ENCODE measurements at places on chromosomes 5 and 9.
A peak's percentile ranks its signal among the peaks of the same experiment; 100 is the strongest.

- DNase-seq = no peak
Measured at GRCh38 chr5:64971513-64971912, 202.8 kb downstream of the CWC27 start.

DNA sequence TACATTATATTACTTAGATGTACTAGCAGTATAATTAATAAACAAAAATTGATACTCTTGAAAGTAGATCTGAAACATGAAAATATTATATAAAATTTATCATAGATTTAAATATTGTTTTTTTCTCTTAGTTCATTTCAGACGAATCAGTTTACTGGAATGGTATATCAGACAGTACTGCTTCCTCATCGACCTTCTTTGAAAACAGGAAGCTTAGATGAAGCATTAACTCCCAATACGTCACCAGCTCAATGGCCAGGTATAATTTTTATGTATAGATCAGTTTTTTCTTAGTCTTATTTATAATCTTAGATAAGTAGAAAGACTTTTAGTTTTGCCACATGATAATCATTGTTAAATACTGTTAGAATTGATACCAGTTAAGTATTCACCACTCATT is 106.3 kb downstream of the DMXL1 start:
- no peak for DNase-seq

- DNase-seq = no peak
Measured at GRCh38 chr9:89020754-89021153, 29.5 kb downstream of the S1PR3 start.

DNA sequence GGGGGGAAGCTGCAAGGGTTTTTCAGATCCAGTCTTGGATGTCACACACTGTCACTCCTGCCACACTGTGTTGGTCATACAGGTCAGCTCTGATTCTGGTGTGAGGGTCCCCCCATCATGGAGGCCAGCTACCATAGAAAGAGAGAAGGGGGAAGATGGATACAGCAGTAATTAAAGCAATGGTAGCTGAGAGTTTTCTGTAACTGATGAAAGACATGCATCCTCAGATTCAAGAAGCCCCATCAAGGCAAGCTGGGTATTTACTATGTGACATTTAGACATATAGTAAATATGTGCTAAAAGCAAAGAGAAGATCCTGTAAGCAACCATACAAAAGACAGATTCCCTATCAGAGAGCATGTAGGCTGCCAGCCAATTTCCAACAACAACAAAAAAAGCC is 110.9 kb upstream of the COL5A1 start:
- no peak for DNase-seq

GRCh38 chr5:61200582-61201155 is 38.4 kb upstream of the SMIM15 start:
- DNase-seq = no peak

DNA sequence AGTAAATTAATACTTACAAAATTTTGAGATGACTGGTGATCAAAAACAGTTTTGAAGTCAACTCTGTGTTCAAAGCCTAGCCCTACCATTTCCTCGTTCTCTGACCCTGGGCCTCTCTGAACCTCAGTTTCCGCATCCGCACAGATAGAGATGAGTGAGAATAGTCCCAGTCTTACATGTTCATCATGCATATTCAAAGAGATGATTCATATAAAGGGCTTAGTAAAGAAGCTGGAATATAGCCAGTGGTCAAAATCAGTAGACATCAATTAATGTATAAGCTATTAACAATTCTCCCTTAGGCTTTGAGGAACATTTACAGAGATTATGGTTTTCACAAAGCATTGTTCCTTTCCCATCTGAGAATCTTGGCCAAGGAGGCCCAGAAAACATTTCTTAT is 250.6 kb downstream of the SPOCK1 start:
- no peak for DNase-seq

DNA sequence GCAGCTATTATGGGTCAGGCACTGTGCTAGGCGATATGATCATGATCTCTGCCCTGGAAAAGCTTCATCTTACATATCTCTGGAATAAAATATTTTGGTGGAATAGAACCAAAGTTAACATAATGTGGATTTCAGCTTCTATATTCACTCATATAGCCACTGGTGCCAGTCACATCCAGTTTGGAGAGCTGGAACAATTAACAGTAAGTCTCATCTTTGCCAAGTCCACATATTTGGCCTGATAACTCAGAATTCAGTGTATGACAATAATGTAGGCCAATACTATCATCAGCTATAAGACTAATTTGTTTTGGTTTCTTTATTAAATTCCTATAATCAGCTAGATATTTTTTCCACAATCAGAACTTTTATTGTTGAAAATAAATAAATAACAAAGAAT is 5.9 kb upstream of the FAM13B start:
- DNase-seq = no peak

DNA sequence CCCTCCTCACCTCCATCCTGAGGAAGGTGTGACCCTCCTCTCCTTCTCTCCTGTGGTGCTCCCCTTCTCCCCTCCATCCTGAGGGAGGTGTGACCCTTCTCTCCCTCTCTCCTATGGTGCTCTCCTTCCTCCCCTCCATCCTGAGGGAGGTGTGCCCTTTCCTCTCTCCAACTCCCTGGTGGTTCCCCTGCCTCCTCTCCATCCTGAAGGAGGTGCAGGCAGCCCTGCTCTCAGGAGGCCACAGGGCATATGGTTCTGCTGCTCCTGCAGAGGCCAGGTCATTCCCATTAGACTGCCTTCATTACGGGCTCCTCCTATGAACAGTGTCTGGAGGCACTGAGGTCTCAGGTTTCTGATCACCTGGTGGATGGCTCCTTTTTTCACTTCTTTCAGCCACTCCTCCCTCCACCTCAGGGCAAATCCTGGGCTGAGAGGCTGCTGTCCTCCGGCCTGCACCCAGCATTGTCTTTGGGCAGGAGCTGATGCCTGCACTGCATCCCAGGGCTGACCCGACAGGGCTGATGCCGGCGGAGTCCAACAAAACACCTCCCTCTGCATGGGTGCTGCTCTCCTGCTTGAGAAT is 197.1 kb downstream of the MED10 start:
- DNase-seq = no peak

DNA sequence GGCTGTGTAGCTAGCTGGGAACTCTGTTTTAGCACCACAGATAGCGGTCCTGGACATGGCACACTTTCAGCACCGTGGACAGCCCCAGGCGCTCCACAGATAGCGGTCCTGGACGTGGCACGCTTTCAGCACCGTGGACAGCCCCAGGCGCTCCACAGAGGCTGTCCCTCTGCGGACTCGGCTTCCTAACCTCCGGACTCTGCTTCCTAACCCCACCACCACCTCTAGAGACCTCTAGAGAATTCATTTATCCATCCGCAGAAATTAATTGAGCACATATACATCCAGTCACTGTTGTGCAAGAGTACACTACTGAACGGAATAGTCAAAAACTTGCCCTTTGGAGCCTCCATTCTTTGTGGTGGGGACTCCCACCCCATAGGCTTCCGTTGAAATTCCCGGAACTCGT is 27.4 kb downstream of the UNC5A start:
- peak; percentile 22 for DNase-seq

GRCh38 chr5:11443831-11444230 is 460.4 kb downstream of the CTNND2 start:
- DNase-seq = no peak

GRCh38 chr9:19484699-19485098 is 75.9 kb downstream of the ACER2 start:
- no peak for DNase-seq

DNA sequence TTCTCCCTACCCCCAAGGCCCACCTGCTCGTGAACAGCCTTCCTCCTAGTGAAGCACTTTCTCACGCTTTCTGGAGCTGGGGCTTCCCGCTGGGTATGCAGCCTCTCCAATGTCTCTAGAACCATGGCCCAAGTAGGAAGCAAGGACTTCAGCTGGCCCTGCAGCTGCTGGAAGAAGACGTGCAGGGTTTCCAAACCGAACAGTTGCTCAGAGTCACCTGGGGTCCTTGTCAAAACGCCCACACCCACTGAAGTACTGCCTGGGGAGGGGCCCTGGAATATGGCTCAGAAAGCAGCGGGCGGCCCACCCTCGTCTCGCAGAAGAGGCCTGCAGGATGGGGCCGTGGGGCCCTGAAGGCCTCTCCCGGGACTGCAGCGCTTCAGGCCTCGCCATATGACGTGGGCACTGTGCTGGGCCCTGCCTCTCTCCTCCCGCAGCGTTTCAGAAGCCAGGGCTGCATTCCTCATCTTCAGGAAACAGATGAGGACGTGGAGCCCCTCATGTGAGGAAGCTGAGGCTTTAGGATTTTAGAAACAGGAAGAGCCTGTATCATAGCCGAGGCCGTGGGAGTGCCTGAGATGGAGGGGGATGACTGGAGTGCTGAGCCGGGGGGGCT is 116.0 kb upstream of the LMX1B start:
- DNase-seq = no peak

DNA sequence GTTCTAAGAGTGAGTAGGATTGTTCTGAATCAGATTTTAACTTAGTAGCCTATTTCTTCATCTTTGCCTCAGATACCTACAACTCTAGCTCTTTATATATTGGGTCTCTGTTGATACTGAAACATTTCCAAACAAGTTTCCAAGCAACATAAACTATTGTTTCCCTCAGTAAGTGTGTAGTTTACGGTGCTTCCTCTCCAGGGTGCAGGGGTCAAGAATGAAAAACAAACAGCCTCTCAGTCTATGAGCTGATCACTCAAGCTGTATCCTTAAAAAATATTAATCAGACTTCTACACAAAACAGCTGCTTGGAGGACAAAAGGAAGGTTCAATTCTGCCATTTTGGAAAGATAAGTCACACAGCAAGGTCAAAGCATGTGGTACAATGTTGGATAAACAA is 75.0 kb downstream of the ADAMTS12 start:
- DNase-seq = no peak

DNA sequence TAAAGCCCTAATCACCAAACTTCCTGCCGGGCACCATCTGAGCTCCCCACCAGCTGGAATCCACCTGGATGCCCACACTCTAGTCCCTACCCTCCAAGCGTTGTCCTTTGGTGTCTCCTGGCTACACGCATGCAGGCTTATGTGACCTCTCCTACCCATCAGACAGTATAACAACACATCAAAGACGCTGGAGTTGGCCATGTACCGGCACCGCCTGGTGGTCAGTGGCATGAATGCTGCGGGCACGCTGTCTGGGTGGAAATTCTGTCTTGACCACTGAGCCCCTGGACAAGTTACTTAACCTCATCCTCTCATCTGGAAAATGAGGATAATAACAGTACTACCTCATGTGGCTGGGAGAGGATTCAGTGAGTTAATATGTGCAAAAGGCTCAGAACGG is 23.4 kb upstream of the CORO2A start:
- no peak for DNase-seq

- DNase-seq = no peak
Measured at GRCh38 chr5:129170050-129170449, 75.5 kb downstream of the ISOC1 start.

GRCh38 chr5:77177576-77177975 is 32.9 kb upstream of the PDE8B start:
- no peak for DNase-seq

DNA sequence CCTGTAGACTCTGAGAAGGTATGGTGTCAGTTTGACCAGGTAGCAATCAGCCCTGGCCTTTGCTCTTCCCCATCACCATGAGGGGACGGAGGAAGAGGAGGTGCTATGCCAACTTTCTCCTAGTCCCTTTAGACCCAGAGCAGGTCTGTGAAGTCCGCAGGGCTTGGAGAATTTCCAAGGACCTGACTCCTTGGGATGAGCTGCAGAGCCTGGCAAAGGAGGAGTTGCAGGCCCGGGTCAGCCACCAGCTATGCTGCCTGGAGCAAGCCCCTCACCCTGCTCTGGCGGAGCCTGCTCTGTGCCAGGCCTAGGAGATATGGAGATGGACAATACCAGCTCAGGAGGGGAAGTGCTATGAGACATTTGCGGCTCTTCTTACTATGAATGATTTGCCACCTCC is 188.3 kb downstream of the CDK5RAP2 start:
- DNase-seq = no peak

DNA sequence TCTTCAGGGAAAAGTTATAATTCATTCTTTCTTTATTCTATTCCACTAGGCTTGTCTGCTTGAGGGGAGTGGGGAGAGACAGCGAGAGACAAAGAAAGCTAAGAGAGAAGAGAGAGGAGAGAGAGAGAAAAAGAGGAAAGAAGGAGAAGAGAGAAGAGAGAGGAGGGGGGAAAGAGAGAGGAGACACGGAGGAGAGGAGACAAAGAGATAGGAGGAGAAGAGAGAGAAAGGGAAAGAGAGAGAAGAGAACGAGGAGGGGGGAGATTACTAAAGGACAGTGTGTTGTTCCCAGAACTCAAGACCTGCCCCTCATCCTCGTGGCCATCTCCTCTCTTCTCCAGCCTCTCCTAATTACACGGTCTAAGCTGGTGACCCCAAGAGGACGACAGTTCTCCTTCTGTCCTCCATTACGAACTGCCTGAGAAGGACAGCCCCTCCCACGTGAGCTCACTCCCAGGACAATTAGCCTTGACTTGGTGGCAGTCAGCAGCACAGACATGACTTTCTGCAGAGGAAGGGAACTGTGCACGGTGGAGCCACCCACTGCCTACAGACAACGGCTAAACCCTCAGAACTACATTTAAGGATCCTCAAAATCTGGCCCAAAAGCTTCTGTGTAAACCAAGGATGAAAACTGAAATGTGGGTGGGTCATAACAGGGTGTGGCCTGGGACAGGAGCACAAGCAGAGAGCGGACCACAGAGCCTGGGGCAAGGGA is 99.1 kb downstream of the COL23A1 start:
- DNase-seq = no peak

- DNase-seq = no peak
Measured at GRCh38 chr9:32404856-32405255, 20.4 kb downstream of the ACO1 start.

GRCh38 chr5:994272-994607 is 14.4 kb upstream of the NKD2 start:
- no peak for DNase-seq
